Activated T-cell treated with anti-CD3 and anti-CD28 coated beads for 48 hours (primary cell): ENCODE measurements at places on chromosomes 11 and 22.

DNA sequence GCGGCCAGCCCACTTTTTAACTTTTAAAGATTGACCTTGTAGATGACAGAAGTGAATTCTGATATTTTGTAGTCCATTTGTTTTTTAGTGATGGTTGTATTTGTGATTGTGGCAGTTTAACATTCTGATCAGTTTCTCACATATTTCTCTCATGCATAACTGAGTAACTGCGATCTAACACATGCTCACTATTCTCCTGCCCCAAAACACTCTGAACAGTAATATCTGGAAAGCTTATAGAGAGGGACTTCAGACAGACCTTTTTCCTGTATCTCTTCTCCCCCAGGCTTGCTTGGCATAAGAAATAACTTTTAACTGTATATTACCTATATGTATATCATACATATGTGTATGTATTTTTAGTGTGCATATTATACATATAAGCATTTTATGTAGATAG, 37.3 kb upstream of the MYO18B start:
- DNase-seq, result no peak

DNA sequence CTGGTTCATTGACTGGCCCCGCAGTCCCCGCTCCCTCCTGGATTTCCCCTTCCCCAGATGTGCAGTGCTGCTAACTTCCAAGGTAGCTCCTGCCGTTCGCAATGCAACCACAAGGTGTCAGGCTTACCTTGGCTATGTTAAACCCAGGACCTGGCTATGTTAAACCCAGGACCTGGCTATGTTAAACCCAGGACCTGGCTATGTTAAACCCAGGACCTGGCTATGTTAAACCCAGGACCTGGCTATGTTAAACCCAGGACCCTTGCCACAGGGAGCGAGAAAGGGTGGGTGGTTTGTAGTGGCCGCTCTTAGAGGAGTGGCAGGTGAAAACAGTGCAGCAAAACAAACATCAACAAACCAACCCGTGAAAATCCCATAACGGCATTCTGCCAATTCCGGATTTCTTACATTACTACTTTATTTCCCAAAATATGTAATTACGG, 2.9 kb upstream of the ADAMTS8 start:
- DNase-seq, result peak; percentile 51

GRCh38 chr11:122214567-122214966, 98.6 kb upstream of the BLID start:
- DNase-seq, result no peak

DNA sequence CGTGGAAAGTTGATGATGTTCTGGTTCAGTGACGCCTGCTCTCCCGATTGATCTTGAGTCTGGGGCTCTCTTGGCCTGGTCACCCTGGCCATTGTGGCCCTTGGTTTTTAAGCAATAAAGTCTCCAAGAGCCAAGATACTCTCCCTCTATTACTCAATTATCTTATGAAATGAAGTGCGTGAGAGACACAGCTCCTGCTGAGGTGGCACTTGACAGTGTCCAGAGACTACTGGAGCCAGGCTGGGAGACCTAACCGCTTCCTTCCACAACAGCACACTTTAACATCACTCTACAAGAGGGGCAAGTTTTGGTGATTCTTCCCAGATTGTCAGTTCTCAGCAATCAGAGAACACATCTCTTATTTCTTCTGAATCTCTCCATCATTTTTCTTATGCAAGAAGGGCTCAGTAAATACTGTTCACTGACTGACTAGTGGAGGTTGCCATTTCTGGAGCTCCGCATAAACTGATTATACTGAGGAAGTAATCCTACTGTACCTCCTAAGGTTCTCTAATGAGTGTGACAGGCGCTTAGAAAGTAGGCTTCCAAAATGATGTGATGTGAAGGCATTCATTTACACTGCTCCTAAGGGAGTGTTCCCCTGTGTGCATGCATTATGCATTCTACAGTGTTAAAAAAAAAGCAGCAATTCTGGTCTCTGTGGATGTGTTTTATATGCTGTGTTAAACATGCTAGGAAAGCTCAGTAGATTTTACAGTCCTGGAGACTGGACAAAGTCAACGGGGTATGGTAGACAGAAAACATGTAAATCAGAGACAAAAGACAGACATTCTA, 968.0 kb downstream of the OPCML start:
- DNase-seq, result no peak

- DNase-seq, result no peak
These were observed 58.1 kb downstream of the CHRDL2 start for GRCh38 chr11:74672956-74673692.

GRCh38 chr22:40463017-40463631, 92.7 kb downstream of the SGSM3 start:
- DNase-seq, result peak; percentile 32

DNA sequence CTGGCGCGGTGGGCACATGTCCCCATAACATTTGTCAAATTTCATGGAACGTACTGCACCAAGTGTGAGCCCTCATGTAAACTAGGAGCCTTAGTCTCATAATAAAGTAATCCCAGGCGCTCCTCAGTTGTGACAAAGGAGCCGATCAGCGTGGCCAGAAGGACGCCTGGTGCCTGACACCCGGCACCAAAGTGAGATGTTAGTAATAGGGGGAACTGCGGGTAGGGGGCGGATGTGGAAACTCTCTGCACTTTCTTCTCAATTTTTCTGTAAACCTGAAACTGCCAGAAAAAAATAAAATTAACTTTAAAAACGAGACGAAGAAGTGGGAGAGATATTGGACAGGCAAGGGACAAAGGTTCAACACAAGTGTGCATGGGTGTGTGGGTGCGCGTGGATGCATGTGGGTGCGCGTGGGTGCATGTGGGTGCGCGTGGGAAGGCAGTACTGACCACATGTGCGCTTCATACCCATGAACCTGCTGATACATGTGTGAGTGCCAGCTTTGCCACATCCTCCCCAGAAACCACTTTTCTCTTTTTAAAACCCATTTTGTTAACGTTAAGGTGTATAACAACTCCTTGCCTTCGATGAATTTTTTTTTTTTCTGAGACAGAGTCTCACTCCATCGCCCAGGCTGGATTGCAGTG, 55.4 kb upstream of the LINC01488 start:
- peak; percentile 35 for DNase-seq

DNA sequence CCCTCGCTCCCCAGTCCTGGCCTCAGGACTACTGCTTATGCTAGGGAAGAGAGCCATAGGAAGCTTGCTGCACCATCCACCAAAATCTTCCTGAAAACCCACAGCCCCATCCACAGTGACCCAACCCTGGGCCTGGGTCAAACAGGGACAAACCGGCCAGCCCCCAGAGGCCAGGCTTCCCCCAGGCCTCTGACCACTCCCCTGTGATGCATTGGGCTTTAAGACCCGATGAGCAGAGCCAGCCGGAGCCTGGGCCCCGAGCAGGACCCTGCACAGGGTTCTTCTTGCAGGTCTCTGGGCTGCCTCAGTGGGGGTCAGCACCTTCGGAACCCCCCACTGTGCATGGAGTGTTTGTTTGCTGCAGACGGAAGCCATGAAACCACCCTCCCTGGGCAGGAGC, 583.7 kb downstream of the BRD1 start:
- no peak for DNase-seq

GRCh38 chr11:116997071-116997470, 101.2 kb downstream of the SIK3 start:
- DNase-seq, result no peak

GRCh38 chr11:33920838-33921613, 29.1 kb upstream of the LMO2 start:
- DNase-seq, result peak; percentile 10

GRCh38 chr11:134365011-134365925, 33.5 kb downstream of the GLB1L2 start:
- no peak for DNase-seq

DNA sequence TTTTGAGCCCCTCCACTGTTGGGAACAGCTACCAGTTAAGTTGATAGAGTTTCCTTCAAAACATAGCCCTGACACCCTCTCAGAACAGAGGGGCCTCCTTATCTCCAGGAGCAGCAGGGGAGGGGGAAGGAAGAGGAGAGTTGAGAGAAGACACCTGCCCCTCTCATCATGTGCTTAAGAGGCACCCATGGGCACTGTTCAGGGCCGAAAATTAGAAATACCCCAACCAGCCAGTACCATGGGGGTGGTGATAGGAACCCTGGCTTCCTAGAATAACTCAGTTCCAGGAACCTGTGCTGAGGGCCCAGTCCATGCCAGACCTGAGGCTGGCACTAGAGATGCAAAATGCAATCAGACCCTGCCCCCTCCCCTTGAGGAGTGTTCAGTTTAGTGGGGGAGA, 9.3 kb upstream of the GDPD5 start:
- DNase-seq, result no peak

DNA sequence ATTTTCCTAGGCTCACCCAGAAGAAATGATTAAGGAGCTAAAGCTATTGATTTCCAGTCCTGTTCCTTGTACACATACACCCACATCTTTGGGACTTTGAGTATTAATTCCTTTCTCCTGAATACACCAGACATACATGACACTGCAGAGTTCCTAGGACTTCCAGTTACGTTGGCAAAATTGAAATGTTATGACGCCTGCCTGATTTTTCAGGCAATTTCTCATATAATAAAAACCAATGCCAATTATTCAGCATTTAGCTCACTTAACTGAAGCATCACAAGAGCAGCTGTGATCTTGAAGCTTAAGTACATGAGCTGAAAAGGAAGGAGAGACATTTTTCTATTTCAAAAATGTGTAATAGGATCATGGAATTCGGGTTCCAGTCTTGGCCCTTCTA, 4.5 kb downstream of the CLMP start:
- no peak for DNase-seq

- no peak for DNase-seq
These were observed 8.2 kb downstream of the SIRT3 start for GRCh38 chr11:227824-228379.

- no peak for DNase-seq
These were observed 118.8 kb upstream of the CADM1 start for GRCh38 chr11:115623021-115623451.

GRCh38 chr11:19237813-19238212, 2.9 kb downstream of the E2F8 start:
- no peak for DNase-seq

DNA sequence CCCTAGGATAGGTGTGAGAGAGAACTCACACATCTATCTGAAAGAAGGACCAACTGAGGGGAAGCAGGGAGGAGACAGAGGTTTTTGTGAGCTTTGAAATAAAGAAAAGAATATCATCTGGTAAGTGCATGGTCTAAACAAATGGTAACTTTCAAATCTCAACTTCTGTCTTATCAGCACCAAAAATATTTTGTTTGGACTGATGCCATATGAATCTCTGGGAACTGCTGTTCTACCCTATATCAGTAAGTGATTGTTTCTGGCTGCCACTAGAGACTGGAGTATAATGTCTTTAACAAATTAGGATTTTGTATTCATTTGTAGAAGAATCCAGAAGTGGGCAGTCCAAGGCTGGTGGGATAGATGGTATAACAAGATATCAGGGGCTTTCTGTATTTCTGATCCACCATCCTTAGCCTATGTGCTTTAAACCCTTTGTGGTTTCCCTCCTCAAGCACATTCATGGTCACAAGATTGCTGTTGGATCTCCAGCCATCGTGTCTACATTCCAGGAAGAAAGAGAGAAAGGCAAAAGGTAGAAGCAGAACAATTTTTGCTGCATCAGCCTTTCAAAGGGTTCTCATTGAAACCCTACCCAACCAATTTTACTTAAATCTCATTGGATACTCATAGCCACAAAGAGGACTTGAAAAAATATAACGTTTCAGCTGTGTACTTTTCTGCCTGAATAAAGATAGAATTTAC, 4.7 kb downstream of the HEPHL1 start:
- no peak for DNase-seq

DNA sequence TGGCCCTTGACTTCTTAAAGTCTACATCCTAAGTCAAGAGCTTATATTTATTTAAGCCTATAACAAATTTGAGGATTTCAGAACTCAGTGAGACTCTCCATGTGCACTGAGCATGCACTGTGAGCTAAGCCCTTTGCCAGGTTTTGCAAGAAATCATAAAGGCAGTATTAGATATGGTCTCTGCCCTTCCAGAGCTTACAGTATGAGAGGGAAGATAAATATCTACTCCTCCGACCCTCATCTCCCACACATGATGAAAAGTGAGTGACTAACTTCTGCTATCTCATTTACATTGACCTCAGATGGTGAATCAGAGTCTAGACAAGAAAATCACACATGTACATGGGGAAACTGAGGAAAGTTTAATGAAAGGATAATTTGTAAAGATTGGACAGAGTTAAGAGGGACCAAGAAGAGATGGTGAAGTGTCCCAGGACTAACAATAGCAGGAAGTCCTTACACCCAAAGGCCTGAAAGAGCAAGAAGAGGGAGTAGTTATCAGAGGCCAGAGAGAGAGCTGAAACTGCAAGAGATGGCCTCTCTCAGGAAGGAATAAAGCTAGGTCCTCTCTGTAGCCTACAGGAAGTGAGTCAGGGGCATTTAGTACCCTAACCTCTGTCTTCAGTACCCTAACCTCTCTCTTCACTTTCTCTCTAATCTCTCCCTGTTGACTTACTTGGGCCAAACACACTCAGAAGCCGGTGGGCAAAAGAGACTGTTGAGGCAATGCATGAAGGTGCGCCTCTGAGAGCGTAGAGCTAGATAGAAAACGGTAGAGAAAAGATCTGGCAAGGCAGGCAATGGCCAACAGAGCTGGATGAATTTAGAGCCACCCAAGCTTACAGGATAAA, 23.0 kb upstream of the BLID start:
- no peak for DNase-seq

GRCh38 chr22:40265783-40266182, 80.5 kb upstream of the ADSL start:
- DNase-seq, result no peak

DNA sequence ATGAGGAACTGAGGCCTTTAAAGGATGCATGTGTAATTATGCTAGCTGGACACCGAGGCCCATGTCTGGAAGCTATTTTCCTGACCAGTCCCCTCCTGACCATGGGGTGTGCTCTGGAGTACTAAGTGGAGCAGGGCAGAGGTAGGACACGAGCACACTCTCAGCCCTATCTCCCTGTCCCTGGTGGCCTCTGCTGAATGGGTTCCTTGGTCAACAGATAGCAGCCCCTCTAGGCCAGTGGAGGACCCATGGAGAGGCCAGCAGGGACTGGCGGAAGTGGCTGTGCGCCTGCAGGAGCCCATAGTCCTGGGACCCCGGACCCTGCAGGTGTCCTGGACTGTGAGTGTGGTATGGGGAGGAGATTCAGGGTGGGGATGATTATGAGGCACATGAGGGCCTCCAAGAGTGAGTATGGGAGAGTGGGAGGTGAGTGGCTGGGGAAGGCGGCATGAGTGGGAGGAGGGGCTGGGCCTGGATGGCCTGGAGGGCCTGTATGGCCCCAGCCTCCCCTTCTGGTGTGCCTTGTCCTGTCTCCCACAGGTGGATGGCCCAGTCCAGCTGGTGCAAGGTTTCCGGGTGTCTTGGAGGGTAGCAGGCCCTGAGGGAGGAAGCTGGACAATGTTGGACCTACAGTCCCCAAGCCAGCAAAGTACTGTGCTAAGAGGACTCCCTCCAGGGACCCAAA, 9.5 kb downstream of the ROBO3 start:
- DNase-seq, result no peak

GRCh38 chr11:23932485-23932898, 564.4 kb upstream of the LUZP2 start:
- DNase-seq, result no peak

- no peak for DNase-seq
These were observed 34.1 kb downstream of the NUP50 start for GRCh38 chr22:45197606-45198462.

- DNase-seq, result no peak
These were observed 48.4 kb downstream of the CSTPP1 start for GRCh38 chr11:46984987-46985386.

GRCh38 chr11:72308226-72309073, 64.5 kb upstream of the PHOX2A start:
- no peak for DNase-seq
